ENCODE measurements at places on chromosomes 13 and 19. TPM values are rescaled to one million over a fixed set of nuclear protein-coding genes. Genes with fewer than 3 reads are reported as not detected.

The IRGC gene
- total RNA-seq = not detected

DNA sequence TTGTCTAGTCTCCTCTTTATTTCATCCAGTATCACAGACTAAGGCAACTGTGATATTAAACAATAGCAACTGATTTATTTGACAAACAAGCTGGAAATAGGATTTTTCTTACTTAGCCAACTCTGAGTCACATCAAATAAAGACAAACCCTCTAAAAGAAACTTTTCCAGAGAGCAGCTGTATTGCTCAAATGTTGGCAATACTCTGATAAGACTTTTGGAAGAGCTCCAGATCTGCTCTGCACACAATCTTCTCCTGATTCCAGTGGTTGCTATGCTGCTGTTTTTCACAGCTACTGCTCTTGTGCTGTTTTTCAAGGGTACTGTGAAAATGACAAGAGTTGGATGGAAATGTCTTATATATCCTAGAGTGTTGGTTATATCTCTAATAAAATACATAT is 1479.2 kb downstream of the SLITRK5 start:
- H3K4me1 ChIP-seq = no peaks in the 10 kb centered on the region
- H3K4me3 ChIP-seq = no peak overlapping the region

GRCh38 chr13:59452189-59452890 is 711.4 kb downstream of the DIAPH3 start:
- H3K4me1 ChIP-seq = no peaks in the 10 kb centered on the region
- no peak overlapping the region for H3K4me3 ChIP-seq
- DNase-seq = no peak
- no peaks in the 10 kb centered on the region for H3K36me3 ChIP-seq
- no peaks in the 10 kb centered on the region for H3K27me3 ChIP-seq

DNA sequence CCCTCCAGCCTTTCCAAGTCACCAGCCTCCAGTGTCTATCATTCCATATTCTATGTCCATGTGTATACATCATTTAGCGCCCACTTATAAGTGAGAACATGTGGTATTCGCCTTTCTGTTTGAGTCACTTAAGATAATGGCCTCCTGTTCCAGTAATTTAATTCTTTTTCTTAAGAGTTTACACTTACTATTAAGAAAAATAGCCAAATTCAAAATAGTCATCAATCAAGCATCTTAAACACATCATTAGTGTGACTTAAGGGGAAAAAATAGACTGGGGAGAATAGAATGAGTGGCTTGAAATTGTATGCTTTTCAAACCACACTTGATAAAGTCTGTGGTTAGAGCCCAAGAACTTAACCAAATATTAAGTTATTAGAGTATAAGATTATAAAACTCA is 248.0 kb downstream of the MAB21L1 start:
- no peak overlapping the region for H3K4me3 ChIP-seq
- no peaks in the 10 kb centered on the region for H3K36me3 ChIP-seq
- H3K27ac ChIP-seq = no peak overlapping the region
